Smooth muscle cell of the umbilical artery (primary cell): ENCODE measurements at places on chromosomes 16 and 17. TPM values are rescaled to one million over a fixed set of nuclear protein-coding genes. Genes with fewer than 3 reads are reported as not detected.

KCNAB3 gene
- total RNA-seq: 0.59 and 0.88 TPM in 2 replicates

PTX4 gene
- not detected in 2 replicates for total RNA-seq

C16orf86 gene
- 2.2 and 5.6 TPM in 2 replicates for total RNA-seq

ABCA6 gene
- 1.3 and 4.5 TPM in 2 replicates for total RNA-seq

C17orf50 gene
- total RNA-seq: not detected in 2 replicates

MARCHF10 gene
- not detected in 2 replicates for total RNA-seq

ADAMTS18 gene
- under 0.01 TPM in 1 of 2 replicates, not detected in the other for total RNA-seq

PRCD gene
- total RNA-seq: 1.2 and 1.5 TPM in 2 replicates

CCL17 gene
- not detected in 2 replicates for total RNA-seq

NAE1 gene
- total RNA-seq: 63.5 and 78.5 TPM in 2 replicates

KRTAP4-6 gene
- not detected in 2 replicates for total RNA-seq

TPSD1 gene
- not detected in 2 replicates for total RNA-seq

HOXB7 gene
- total RNA-seq: 3.3 and 3.4 TPM in 2 replicates

AOC2 gene
- total RNA-seq: 0.59 and 0.69 TPM in 2 replicates

ACSF2 gene
- total RNA-seq: 28.2 and 28.5 TPM in 2 replicates

CFAP119 gene
- 1.2 and 1.4 TPM in 2 replicates for total RNA-seq

BTBD17 gene
- not detected in 2 replicates for total RNA-seq

C16orf89 gene
- total RNA-seq: not detected in 2 replicates

IQCK gene
- total RNA-seq: 7.6 and 9.2 TPM in 2 replicates

GNGT2 gene
- not detected in 2 replicates for total RNA-seq

ITGAL gene
- 0.89 TPM in 1 of 2 replicates, not detected in the other for total RNA-seq

IFI35 gene
- 6.0 and 13.1 TPM in 2 replicates for total RNA-seq

KRTAP4-1 gene
- total RNA-seq: not detected in 2 replicates

SETD1A gene
- total RNA-seq: 1.8 and 4.9 TPM in 2 replicates

PPM1E gene
- total RNA-seq: under 0.01 and 0.14 TPM in 2 replicates

HSPB9 gene
- total RNA-seq: 0.14 TPM in 1 of 2 replicates, not detected in the other

CCL22 gene
- not detected in 2 replicates for total RNA-seq

GFAP gene
- 1.5 and 2.0 TPM in 2 replicates for total RNA-seq

TBX2 gene
- total RNA-seq: 30.0 and 32.3 TPM in 2 replicates

EVI2B gene
- not detected in 2 replicates for total RNA-seq

GINS2 gene
- total RNA-seq: 0.89 and 4.4 TPM in 2 replicates

RHOT1 gene
- 44.9 and 52.0 TPM in 2 replicates for total RNA-seq

PRSS22 gene
- not detected in 2 replicates for total RNA-seq

ZNF174 gene
- total RNA-seq: 3.9 and 4.8 TPM in 2 replicates

ADAM11 gene
- total RNA-seq: 0.30 and 0.69 TPM in 2 replicates
